Stimulated activated CD4-positive, alpha-beta T cell treated with anti-CD3 and anti-CD28 coated beads, Interleukin-1b, Interleukin-23, amount 100 ng/mL, for 24 hours (primary cell): ENCODE measurements at places on chromosomes 7 and 10.

GRCh38 chr10:124366825-124367224 lies 51.9 kb downstream of the OAT start:
- DNase-seq: no peak

DNA sequence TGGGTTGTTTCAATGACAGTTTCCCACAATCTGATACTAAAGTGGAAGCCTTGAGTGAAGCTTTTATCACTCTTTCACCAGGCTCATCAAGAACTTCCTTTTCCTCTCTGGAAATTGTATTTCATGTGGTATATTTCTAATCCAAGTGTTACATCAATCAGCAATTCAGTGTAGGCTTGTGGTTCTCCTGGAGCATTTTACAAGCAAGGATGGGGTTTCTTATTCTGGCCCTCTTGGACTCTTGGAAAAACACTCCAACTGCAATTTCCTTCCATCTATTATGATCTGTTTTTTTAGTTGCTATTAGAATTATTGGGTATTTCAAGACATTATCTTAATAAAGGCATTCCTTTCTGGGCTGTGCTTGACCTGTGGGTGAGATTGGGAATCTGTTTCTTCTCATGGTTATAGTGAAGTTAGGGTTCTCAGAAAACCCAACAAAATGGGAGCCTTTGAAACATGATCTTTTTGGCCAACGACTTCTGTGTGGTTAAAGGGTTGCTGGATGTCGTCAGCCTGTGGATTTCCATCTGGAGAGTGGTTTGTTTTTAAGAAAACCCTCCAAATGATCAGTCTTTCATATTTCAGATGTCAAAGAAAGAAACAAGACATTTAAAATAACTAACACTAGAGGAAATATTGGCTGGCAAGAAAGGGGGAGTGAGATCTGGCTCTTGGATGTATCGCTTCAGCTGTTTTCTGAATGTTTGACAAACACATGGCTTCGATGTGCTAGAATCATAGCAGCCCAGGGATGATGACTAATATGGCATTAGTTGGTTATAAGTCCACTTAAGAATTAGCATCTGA lies 540.2 kb downstream of the LRMDA start:
- no peak for DNase-seq

GRCh38 chr7:36670585-36671431 lies 53.5 kb downstream of the AOAH start:
- peak; percentile 53 for DNase-seq

GRCh38 chr10:123512901-123513775 lies 153.0 kb upstream of the GPR26 start:
- no peak for DNase-seq

DNA sequence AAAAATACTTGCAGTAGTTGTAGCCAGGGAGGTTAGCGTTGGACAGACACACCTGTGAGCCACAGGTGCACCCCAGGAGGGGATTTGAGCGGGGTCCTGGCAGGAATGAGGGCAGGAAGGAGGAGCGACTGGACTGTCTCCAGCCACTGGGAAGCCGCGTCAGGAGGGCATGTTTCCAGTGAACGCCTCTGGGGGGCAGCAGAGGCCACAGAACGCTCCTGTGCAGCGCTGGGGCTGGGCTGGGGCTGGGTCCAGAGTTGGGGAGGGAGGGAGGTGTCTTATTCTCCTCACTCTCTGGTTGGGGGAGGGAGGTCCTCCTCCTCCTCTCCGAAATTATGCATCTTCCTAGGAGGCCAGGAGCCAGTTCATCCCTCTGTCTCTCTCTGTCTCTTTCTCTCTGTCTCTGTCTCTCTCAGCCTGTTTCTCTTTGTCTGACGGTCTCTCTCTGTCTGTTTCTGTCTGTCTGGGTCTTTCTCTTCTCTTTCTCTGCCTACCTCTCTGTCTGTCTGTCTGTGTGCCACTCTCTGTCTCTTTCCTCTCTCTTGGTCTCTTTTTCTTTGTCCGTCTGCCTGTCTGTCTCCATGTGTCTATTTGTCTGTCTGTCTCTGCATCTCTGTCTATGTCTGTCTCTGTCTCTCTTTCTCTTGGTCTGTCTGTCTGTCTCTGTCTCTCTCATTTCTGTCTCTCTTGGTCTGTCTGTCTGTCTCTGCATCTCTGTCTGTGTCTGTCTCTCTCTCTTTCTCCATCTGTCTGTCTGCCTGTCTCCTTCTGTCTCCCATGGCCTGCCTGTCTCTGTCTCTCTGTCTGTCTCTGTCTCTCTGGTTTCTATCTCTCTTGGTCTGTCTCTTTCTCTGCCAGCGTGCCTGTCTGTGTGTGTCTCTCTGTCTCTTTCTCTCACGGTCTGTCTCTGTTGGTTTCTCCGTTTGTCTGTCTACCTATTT lies 9.9 kb upstream of the PSMG3 start:
- DNase-seq: peak; percentile 67

GRCh38 chr10:112815269-112816032 lies 134.6 kb upstream of the TCF7L2 start:
- no peak for DNase-seq

GRCh38 chr7:100090527-100091410 lies 2.0 kb downstream of the COPS6 start:
- no peak for DNase-seq

DNA sequence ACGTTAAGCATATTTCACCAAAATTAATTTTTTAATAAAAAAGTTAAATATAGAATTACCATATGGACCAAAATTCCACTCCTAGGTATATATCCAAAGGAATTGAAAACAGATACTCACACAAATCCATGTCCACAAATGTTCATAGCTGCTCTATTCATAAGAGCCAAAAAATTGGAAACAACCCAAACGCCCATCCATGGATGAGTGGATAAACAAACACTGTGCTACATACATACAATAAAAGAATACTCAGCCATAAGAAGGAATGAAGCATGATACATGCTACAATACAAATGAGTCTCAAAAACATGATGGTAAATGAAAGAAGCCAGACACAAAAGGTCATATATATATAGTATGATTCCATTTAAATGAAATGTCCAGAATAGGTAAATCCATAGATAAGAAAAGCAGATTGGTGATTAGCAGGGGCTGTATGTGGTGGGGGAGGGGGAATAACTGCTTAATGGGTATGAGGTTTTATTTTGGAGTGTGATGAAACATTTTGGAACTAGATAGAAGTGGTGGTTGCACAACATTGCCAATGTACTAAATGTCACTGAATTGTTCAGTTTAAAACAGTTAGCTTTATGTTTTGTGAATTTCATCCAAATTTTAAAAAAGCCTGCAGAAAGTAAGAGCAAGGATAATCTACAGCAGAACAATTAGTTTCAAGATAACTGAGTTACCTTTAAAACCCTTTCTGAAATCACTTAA lies 101.2 kb upstream of the EFCAB10 start:
- no peak for DNase-seq

DNA sequence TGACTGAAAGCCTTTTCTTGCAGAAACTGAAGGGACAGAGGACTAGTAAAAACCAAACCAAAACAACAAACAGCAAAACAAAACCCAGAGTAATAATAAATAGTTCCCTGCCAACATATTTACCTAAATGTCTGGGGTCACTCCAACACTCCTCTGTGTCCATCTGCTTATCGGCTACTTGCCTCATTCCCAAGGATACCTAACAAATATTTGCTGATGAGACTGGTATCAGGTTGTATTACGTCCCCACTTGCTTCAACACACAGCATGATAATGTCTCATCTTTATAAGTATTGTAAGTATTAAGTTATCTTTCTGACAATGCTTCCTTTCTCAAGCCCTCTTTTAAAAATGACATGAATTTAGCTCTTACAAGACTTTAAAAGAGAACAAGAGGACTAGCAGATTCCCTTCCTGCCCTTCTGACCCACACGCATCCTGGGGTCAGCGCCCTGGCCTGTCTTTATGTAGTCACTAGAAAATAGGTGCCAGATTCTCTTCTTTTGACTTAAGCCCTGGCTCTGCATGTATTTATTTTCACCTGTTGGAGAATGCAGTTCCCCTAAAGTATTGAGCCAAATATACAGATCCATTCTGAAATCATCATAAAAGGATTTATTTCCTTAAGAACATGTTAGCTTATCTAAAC lies 110.2 kb downstream of the SEM1 start:
- no peak for DNase-seq

DNA sequence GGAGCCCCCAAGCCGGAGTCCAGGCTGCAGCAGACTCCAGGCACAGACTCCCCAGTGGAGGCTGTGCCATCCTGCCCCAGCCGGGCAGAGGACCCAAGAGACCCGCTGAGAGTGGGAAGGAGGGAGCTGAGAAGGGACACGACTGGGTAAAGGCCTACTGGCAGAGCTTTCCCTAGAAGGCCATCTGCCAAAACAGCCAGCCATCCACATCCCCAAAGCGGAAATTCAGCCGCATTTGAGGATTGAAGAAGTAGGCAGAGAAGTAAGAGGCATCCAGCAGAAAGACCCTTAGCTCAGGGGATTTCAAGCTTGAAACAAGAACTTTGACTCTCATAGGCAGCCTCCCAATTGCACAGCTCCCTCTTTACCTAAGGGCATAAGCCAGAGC lies 857 bp downstream of the CPXM2 start:
- no peak for DNase-seq

- DNase-seq: no peak
Observed at GRCh38 chr7:108202743-108203142, 72.6 kb upstream of the LAMB4 start.

DNA sequence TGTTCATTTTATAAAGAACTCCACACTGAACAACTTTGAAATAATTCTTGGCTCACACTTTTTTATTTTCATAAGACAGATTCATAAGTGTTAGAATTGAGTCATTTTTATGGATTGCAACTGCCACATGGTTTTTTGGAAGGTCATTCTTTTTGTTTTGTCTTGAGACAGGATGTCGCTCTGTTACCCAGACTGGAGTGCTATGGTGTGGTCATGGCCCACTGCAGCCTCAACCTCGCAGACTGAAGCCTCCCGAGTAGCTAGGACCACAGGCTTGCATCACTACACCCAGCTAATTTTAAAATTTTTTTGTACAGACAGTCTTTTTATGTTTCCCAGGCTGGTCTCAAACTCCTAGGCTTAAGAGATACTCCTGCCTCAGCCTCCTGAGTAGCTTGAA lies 20.3 kb downstream of the BMS1 start:
- no peak for DNase-seq

- DNase-seq: no peak
Observed at GRCh38 chr7:44665531-44666213, 59.2 kb downstream of the OGDH start.

GRCh38 chr10:132632851-132633684 lies 95.5 kb downstream of the INPP5A start:
- no peak for DNase-seq

DNA sequence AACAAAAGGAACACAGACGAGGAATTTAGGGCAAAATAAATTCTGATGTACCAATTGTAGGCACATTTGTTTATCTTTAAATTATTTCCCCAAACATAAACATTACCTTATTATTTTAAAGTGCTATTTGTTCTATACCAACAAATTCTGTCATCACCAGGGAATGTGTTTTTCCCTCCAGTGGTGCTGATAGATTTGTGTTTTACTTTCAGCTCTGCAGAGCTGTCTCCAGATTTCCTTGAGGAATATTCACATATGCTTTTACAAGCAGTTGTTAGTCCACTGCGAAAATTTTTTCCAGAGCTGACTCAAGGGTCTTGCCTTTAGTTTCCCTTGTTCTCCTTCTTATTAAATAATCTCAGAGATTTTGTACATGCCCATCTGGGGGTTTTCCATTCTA lies 362.8 kb downstream of the PHF14 start:
- DNase-seq: no peak

GRCh38 chr7:50538478-50538877 lies 26.7 kb downstream of the DDC start:
- DNase-seq: no peak

- DNase-seq: no peak
Observed at GRCh38 chr7:25884265-25884828, 267.7 kb upstream of the NFE2L3 start.

DNA sequence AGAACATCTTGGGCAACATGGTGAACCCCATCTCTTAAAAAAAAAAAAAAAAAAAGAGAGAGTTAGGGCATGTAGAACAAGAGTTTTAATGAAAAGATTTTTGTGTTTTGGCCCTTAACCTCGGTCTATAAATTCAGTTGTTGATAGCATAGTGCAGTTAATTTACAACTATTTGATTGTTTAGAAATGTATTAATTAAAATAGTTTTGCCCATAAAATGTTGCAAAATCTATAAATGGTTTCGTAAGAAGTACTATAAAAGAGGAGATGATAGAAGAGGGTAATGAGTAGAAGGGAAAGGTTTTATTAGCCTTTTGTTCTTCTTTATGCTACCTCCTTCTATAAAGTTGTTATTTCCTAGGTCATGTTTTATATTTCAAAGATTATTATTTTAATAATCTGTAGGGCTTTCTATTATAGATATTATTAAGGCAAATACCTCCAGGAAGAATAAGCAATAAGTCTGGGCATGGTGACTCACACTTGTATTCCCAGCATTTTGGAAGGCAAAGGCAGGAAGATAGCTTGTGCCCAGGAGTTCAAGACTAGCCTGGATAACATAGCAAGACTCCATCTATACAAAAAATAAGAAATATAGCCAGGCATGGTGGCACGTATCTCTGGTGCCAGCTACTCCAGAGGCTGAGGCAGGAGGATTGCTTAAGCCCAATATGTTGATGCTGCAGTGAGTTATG lies 73.3 kb downstream of the MCU start:
- DNase-seq: no peak

DNA sequence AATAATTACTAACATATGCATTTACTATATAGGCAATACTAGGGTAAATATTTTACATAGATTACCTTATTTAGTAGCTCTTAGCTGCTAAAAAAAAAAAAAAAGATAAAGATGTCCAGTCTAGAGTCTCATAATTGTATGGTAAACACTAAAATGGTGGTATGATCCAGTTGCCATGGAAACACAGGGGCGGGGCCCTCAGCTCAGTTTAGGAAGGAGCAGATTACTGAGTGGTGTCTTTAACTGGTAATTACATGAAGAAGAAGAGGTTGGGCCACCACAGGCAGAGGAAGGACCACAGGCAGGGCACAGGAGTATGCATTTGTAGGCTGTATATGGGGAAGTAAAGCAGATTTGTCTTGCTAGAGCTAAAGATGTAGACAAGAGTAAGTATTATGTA lies 43.7 kb downstream of the ITGB8 start:
- DNase-seq: no peak

- DNase-seq: no peak
Observed at GRCh38 chr10:62585211-62585775, 211.1 kb downstream of the ZNF365 start.

DNA sequence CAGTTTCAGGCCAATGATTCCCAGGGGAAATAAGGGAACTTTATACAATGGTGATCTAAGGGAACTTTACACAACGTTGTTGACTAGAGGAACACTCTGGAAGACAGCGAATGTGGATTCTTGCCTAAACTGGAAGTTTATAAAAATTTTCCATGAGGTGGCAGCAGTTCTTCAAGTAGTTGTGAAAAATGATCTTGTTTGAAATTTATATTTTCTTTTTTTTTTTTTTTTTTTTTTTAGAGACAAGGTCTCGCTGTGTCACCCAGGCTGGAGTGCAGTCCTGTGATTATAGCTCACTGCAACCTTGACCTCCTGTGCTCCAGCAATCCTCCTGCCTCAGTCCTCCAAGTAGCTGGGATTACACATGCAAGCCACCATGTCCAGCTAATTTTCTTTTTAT lies 32.1 kb upstream of the GTF2I start:
- no peak for DNase-seq
